ENCODE measurements at places on chromosomes 1 and 21.

DNA sequence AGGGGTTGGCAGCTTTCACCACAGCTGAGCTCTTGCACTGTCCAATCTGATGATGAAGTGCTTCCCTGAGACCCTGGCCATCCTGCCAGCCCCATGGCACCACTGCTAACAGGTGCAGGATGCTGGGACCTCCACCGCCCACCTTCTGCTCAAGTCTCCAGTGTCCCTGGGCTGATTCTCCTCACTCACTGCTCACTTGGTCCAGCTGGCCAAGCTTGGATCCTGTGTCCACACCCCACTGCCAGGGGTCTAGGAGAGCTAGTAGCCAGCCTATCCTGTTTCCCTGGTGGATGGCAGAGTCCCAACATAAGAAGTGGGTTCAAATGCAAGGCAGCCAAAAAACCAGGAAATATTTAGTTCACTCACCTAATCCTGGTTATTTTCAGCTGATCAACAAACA, 217.2 kb upstream of the IRF2BP2 start:
- DNase-seq: no peak

DNA sequence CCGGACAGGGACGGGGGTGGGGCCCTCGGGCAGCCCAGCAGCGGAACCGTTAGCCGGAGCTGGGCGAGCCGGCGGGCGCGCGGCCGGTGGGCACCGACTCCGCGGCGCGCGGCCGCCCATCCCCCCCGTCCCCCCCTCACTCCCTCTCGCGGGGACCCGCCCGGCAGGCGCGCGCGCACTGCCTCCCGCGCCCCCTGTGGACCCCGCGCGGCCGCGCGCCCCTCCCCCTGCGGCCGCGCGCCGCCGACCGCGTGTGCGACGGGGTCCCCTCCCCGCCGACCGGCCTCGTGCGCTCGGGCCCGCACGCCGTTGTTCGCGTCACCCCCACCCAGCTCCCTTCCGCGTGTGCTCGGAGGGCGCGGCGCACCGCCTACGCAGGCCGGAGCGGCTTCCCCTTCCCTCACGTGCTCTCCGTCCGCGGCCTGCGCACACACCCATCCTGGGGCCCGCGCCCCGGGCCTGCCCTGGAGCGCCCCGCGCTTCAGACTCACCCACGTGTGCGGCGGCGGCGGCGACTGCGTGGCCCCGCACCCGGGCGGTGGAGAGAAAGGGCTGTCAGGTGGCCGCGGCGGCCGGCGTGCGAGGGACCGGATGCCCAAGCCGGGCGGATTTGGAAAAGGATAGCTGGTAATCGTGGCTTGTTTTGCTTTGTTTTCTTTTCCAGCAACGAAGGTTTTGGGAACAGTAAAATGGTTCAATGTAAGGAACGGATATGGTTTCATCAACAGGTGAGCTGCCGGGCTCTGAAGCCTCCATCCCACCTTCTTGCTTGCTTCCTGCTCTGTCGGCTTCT, 717 bp downstream of the YBX1 start:
- peak; percentile 62 for DNase-seq

DNA sequence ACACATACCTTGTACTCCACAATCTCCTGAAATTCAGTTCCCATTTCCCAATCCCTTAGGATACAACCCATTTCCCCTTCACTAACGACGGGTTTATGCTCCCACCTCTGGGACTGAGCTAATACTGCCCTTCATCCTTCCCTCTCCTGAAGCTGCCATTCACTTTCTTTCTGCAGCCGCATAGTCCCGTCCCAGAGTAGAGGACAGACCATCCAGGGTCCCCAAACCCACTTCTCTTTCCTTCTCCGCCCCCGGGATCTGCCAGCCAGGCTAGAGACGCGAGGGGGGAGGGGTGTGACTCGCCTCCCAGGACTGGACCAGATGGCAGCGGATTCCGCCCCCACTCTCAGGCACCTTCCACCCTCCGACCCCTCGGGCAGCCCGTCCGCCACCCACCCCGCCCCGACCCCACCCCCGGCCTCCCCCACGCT, 679 bp downstream of the ABL2 start:
- peak; percentile 30 for DNase-seq

- DNase-seq: no peak
These were observed 7.0 kb downstream of the NAV1 start for GRCh38 chr1:201545851-201546492.

DNA sequence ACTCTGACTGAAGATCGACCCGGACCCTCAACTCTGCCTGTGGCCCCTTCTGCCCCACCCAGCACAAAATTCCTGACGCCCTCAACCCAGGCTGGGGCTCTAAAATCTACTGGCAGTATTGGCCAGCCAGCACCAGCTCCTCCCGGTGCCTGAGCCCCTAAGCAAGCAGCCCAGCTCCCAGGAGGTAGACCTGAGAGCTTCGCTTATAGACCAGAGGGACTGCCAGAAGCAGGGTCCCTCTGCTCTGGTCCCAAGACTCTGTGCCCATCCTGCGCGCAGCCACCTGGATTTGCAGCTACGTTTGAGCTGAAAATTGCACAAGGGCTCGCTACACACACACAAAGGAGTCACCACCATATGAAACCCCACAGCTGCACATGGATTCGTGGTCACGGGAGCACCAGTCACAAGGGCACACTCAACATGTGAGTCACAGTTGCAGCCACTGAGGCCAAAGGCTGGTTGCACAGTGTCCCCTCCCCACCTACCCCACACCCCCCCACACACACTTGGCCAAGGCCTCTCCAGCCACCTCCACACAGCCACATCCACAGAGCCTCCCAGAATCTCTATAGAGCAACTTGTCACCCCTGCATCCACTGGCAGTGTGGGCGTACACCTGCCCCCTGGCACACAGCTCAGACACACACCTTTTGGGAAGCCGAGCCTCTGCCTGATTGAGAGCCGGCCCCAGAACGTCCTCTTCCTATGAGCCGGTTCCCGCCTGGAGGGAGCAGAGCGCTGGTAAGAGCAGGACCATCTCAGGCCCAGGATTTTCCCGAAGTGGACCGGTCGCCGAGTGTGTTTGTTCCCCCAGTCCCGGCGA, 1.1 kb upstream of the DMBX1 start:
- DNase-seq: no peak

GRCh38 chr1:200673952-200674823, 4.5 kb upstream of the DDX59 start:
- DNase-seq: no peak

Data from stimulated activated CD4-positive, alpha-beta T cell treated with anti-CD3 and anti-CD28 coated beads, Interleukin-12 subunit alpha, Interleukin-12 subunit beta, amount 100 ng/mL, for 4 hours (primary cell).